ENCODE measurements at places on chromosomes 6 and 20.

DNA sequence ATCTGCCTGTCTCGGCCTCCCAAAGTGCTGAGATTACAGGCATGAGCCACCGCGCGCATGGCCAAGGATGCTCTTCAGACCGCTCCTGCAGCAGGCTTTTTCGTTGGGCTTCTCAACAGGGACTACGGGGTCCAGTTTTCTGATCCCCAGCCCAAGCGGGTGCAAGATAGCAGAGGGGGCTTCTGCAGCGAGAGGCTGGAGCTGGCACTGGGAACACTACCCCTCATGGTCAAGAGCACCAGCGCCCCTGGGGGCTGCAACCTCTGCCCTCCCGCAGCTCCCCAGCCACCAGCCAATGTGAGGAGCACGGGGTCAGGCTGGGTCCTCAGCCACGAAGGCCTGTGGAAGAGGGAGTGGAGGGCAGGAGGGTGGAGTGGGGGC is 6.0 kb downstream of the CTSZ start:
- no peak overlapping the region for H3K4me3 ChIP-seq
- H3K4me1 ChIP-seq: peaks cover 15% of the 10 kb centered on the region
- H3K27me3 ChIP-seq: no peaks in the 10 kb centered on the region
- DNase-seq: no peak
- H3K36me3 ChIP-seq: peaks cover 5% of the 10 kb centered on the region

GRCh38 chr6:28243946-28244345 is 8.1 kb downstream of the ZKSCAN4 start:
- H3K4me1 ChIP-seq: no peaks in the 10 kb centered on the region
- peaks cover 34% of the 10 kb centered on the region for H3K36me3 ChIP-seq
- no peak overlapping the region for H3K27ac ChIP-seq
- no peak overlapping the region for H3K4me3 ChIP-seq
- no peak for DNase-seq

DNA sequence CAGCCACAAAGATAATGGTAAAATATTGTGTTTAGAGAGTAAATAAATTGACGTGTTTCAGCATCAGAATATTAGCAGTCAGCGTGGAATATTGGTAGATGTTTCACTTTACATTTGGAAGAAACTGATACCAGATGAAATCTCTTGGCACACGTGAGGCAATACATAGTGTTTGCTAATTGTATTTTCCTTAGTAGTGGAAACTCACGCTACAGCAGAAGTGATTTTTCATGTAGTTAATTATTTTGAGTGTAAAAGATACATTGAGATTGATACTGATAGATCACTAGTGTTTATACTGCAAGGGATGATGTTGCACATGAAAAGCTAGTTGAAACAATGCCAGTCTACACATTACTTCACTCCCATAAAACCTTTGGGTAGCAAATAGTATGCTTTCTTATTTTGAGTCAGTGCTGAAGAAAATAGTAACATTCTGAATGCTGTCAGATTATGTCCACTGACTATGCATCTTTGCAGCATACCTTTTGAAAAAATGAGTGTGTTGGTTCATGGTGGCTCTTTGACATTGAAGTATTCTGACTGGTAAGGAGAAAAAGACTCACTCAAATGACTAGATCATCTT is 59.3 kb downstream of the CD2AP start:
- H3K36me3 ChIP-seq: peaks cover 32% of the 10 kb centered on the region
- H3K4me3 ChIP-seq: no peak overlapping the region
- no peak overlapping the region for H3K27ac ChIP-seq
- no peaks in the 10 kb centered on the region for H3K27me3 ChIP-seq
- DNase-seq: no peak

DNA sequence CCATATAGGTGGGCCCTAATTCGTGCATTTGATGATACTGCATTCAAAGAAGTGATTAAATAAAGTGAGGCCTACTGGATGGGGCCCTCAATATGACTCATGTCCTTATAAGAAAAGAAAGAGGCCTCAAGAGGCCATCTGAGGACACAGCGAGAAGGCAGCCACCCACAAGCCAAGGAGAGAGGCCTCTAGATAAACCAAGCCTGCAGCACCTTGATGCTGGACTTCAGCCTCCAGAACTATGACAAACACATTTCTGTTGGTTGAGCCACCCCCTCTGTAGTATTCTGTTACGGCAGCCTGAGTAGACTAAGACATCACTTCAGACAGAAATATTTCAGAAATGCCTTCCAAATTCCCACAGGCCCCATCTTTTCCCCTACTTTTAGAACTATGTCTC is 82.5 kb upstream of the PLEKHG1 start:
- no peak for DNase-seq
- no peak overlapping the region for H3K27ac ChIP-seq
- no peak overlapping the region for H3K4me3 ChIP-seq
- peaks cover 10% of the 10 kb centered on the region for H3K27me3 ChIP-seq
- no peaks in the 10 kb centered on the region for H3K36me3 ChIP-seq

DNA sequence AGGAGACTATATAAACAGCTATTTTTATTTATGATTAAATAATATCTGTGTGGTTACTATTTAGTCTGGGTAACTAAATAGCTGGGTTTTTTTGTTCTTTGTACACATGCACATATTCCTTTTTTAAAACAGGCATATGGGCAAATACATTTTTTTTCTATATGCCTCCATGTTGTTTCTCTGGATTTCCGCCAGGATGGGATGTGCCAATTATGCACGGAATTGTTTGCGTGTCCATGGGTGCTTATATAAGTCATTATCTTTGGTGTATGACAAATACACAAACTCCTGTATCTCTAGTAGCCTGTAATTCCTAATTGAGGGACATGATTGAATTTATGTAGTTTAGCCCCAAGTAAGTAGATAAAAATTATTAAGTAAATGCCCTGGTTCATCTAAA is 226.9 kb downstream of the BCKDHB start:
- no peaks in the 10 kb centered on the region for H3K27me3 ChIP-seq
- no peak overlapping the region for H3K4me3 ChIP-seq
- no peak for DNase-seq

DNA sequence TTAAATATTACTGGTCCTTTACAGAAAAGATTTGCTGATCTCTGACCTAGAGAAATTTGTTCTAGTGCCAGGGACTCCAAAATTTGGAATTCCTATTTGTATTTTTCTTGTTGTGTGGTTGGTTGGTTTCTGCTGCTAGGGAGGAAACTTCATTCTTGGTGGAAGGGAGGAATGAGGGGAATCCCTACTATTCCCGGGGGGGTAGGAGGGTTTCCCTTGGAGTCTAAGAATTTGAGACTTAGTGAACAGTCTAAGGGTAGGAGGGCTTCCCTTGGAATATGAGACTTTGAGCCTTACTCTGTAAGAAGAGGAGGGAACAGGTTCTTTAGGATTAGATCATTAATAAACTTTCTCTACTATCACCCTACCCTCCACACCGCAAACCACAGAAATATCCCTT is 67.1 kb upstream of the ADGRF1 start:
- H3K27ac ChIP-seq: no peak overlapping the region
- DNase-seq: no peak

GRCh38 chr6:9225441-9225871 is 790.1 kb upstream of the SLC35B3 start:
- no peaks in the 10 kb centered on the region for H3K4me1 ChIP-seq
- H3K27ac ChIP-seq: no peak overlapping the region
- DNase-seq: no peak
- no peaks in the 10 kb centered on the region for H3K36me3 ChIP-seq
- H3K4me3 ChIP-seq: no peak overlapping the region
- H3K27me3 ChIP-seq: no peaks in the 10 kb centered on the region

GRCh38 chr20:19522071-19522801 is 235.8 kb upstream of the RIN2 start:
- no peak overlapping the region for H3K27ac ChIP-seq
- no peaks in the 10 kb centered on the region for H3K4me1 ChIP-seq
- H3K27me3 ChIP-seq: no peaks in the 10 kb centered on the region
- H3K36me3 ChIP-seq: no peaks in the 10 kb centered on the region

GRCh38 chr6:143570147-143570853 is 58.8 kb upstream of the FUCA2 start:
- H3K36me3 ChIP-seq: no peaks in the 10 kb centered on the region
- H3K4me3 ChIP-seq: no peak overlapping the region
- no peak overlapping the region for H3K27ac ChIP-seq

DNA sequence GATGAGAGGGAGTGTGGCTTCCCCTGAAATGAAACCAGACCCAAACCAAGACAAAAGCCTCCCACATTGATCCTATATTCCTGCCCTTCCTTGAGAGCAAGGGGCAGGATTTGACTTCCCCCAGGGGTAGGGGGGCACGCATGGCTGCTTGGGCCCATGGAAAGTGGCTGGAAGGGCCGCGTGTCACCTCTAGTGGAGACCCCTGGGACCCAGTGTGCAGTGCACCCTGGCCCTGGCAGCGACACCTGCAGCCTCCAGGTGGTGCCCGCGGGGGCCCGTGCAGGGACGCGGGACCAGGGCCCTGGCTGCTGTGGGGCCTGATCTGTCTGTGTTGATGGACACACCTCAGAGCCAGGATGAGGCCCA is 18.0 kb upstream of the SLCO4A1 start:
- H3K36me3 ChIP-seq: no peaks in the 10 kb centered on the region
- DNase-seq: no peak
- no peaks in the 10 kb centered on the region for H3K27me3 ChIP-seq
- no peak overlapping the region for H3K27ac ChIP-seq

DNA sequence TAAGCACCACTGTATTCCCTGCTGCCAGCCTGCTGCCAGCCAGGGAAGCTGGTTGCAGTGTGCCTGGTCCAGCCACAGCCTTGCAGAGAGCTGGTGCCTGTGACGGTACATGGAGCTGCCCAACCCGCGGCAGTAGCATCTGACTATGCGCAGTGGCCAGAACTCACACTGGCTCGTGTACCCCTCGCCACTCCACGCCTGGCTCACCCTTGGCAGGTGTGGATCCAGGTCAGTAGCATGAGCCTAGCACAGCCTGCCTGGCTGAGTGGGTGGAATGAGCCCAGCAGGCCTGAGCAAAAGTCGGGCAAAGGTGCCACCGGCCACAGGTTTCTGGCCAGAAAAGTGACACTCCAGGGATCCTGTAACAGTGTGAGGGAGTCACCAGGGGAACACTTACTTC is 361.7 kb upstream of the MAP3K7 start:
- H3K4me3 ChIP-seq: no peak overlapping the region
- DNase-seq: no peak
- H3K36me3 ChIP-seq: no peaks in the 10 kb centered on the region
- no peak overlapping the region for H3K27ac ChIP-seq
- H3K27me3 ChIP-seq: no peaks in the 10 kb centered on the region
- no peaks in the 10 kb centered on the region for H3K4me1 ChIP-seq

DNA sequence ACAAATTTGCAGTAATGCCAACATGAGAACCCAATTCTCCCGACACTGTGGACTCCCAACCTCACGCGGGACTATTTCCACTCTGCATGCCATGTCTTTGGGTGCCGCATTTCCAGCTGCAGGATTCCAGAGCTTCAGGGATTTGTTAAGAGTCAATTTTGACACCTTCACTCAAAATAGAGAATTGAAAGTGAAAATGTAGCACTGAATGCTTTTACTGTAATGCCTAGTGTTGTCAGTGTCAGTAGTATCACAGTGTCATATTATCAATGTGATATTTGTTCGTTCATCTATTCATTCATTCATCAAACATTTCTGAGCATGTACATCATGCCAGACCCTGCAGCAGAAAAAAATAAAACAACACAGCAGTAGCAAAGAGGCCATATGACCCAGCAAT is 13.4 kb upstream of the FAM50B start:
- H3K27me3 ChIP-seq: peaks cover 10% of the 10 kb centered on the region
- no peaks in the 10 kb centered on the region for H3K36me3 ChIP-seq
- no peak for DNase-seq
- no peak overlapping the region for H3K27ac ChIP-seq
- H3K4me1 ChIP-seq: no peaks in the 10 kb centered on the region

DNA sequence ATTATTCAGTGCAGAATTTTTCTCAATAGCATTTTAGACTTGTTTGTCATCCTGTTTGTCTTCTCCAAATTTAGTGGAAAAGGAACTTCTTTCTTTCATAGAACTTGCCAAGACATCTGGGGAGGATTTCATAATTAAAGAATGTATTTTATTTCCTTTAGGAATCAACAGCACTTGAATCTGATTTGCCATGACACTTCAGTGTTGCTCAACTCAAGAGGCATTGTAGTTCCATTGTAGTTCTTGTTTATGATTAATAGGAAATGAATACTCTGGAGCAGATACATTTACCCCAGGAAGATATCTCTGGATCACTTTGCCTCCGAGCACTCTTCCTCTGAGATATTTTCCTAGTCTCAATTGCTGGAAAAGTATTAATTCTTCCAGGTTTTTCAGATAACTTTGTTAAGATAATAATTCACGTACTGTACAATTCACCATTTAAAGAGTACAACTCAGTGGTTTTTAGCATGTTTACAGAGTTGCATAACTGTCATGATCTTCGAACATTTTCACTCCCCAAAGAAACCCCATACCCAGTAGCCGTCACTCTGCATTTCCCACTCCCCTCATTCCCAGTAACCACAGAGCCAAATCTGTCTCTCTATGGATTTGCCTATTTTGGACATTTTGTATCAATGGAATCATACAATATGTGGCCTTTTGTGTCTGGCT is 29.7 kb downstream of the AKAP12 start:
- no peak for DNase-seq
- H3K27me3 ChIP-seq: peaks cover 11% of the 10 kb centered on the region
- H3K27ac ChIP-seq: no peak overlapping the region

GRCh38 chr20:50336661-50337060 is 146.0 kb downstream of the CEBPB start:
- no peaks in the 10 kb centered on the region for H3K36me3 ChIP-seq
- DNase-seq: no peak
- H3K27me3 ChIP-seq: peaks cover 4% of the 10 kb centered on the region
- peaks cover 38% of the 10 kb centered on the region for H3K4me1 ChIP-seq
- H3K27ac ChIP-seq: no peak overlapping the region
- H3K4me3 ChIP-seq: no peak overlapping the region

DNA sequence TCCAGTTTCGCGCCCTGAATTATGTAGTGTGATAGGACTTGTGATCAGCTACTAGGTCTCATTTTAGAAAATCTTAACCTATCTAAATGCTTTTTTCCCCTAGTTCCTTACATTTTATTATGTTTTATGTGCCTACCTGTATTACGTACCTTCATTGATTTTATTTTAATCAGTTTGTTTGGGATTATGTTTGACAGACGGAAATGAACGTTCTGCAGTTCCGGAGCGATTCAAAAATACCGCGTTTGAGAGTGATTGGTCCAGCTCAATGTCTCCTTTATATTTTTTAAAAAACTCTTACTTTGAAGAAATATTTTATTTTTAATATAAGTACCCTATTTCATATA is 114.3 kb upstream of the BTN3A2 start:
- peak overlapping the region; percentile 67 for H3K4me3 ChIP-seq
- no peak for DNase-seq
- H3K27ac ChIP-seq: peak overlapping the region; percentile 98
- H3K4me1 ChIP-seq: peaks cover 28% of the 10 kb centered on the region
- no peaks in the 10 kb centered on the region for H3K27me3 ChIP-seq

GRCh38 chr20:54620611-54621010 is 145.2 kb downstream of the DOK5 start:
- no peak for DNase-seq
- peaks cover 15% of the 10 kb centered on the region for H3K27me3 ChIP-seq
- H3K4me1 ChIP-seq: no peaks in the 10 kb centered on the region
- no peak overlapping the region for H3K27ac ChIP-seq
- no peak overlapping the region for H3K4me3 ChIP-seq
